Occipital lobe (tissue), 3 donors: ENCODE measurements at places on chromosomes 6 and 20. TPM values are rescaled to one million over a fixed set of nuclear protein-coding genes. Genes with fewer than 3 reads are reported as not detected.
A peak's percentile ranks its signal among the peaks of the same experiment; 100 is the strongest.

GRCh38 chr20:3972161-3972560, 43.2 kb downstream of the RNF24 start:
- no peak for DNase-seq

DNA sequence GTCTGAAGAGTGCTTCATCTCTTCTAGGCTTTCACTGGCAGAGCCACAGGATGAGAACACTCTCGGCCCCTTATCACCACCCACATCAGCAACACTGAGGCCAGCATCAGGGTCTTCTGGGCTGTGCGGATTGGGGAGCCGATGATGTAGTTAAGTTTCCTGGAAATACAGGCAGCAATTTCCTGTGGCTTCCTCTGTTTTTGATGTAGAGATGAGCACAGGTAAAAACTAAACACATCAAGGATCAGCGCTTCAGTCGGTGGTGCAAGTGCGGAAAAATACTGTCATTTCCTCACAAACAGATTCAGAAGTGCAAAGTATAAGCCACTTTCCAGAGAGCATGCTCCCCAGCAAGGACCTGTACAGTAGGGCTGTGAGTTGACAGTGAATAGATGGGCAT, 62.6 kb downstream of the BACH2 start:
- no peak for DNase-seq

DNA sequence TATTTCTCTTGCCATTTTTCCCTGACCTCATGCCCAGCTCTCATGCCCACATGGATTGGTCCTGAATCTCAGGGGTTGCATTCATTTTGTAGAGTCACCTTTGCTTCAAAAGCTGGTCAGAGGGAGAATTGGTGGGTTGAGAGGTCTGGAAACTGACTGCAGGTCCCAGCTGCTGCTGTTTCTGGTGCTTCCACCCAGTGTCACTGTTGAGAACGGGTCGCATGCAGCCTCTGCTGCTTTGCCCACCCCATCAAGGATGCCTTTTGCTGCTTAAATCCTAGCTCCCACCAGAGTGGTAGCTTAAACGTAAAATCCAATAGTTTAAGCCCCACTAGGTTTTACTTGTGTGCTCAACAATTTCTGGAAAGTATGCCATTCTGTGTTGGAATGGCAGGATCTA, 211.4 kb upstream of the TSHZ2 start:
- no peak for DNase-seq

GRCh38 chr6:153392156-153392555, 261.1 kb upstream of the RGS17 start:
- no peak for DNase-seq

DNA sequence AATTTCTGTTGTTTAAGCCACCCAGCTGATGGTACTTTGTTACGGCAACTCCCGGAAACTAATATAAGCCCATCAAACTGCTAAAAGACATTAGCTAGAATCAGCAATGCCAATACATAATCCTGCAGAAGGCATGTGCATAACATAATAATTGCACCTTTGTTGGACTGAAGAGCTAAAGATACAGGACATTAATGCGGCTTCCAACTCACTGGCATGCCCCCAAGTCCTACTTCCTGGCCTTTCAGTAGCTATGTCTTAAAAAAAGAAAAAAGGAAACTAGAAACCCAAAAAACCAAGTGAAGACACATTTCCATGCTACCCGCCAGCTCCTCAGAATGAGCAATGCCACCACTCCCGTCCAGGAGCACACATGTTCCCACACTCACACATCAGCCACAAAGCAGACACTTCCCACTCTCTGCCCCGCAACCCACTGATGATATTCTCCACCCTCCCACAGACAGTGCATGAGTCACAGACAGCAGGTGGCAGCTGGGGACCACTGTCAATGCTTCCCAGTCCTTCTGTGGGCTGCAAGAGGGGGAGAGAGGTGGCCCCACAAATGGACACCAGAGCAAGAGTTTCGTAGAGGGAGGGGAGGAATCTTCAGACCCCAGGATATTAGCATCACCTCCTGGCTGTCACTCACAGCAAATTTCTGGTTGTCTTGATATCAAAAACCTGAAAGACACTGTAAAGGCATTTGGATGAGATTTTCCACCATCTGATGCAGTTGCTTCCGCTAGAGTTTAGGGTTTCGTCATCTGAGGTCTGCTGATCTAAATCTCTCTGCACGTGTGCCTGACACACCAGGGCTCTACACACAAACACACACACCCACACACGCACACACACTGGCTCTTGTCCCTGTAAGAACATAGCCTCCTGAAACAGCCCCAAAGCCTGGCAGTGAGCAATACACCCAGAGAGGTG, 32.8 kb downstream of the GFOD1 start:
- DNase-seq: peak; percentile 88

- DNase-seq: no peak
These were observed 96.0 kb upstream of the PRND start for GRCh38 chr20:4625687-4626086.

GRCh38 chr6:161840380-161840779, 566.5 kb upstream of the AGPAT4 start:
- no peak for DNase-seq

DNA sequence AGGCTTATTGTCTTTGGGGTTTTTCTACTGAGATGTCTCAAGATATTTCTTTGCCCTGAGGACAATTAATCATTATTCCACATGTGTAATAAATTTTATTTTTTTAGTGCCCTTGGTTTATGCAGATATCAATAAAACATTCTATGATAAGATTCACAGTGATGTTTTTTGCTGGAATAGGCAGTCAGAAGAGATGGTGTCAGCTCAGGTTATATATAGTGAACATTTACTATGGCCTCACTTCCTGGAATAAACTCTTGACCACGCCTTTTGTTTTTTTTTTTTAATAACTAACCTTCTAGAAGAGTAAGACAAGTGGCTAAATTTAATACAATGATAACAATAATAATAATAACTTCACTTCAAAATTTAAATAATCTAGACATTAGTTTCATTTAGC, 209.7 kb downstream of the TRDN start:
- no peak for DNase-seq

- no peak for DNase-seq
These were observed 38.3 kb upstream of the FAM184A start for GRCh38 chr6:119116712-119117281.

DNA sequence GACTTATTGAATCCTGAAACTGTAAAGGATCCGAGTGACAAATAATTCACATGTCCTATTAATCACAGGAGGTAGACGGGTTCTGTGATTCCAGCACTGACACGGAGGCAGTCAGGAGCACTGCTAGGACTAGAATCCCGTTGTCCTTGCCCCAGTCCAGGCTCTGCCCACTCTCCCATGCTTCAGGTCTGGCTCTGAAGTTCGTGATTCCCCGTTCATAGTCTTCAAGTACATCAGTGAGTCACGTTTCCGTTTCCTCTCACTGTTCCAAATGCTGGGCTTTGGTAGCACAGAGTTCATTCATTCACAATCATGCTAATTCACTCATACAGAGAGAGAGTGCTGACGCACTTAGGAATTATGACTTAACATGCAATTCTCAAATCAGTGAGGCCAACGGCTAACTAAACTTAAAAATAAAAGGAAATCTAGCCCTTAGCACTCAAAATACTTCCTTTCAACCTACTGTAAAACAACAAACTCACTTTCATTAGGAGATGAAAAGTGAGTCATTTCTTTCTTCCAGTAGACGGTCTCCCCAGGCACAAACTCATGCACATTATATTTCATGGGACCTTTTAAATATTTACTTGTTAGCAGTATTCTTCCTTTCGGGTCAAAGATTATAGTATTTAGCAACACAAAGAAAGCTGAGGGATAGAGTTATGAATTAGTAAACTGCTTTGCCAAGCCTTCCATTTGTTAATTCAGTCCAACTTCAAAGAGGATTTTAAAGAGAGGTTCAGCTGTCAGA, 94.0 kb upstream of the NHSL1 start:
- DNase-seq: no peak

- no peak for DNase-seq
These were observed 210.4 kb downstream of the ALDH8A1 start for GRCh38 chr6:134739299-134740026.

DNA sequence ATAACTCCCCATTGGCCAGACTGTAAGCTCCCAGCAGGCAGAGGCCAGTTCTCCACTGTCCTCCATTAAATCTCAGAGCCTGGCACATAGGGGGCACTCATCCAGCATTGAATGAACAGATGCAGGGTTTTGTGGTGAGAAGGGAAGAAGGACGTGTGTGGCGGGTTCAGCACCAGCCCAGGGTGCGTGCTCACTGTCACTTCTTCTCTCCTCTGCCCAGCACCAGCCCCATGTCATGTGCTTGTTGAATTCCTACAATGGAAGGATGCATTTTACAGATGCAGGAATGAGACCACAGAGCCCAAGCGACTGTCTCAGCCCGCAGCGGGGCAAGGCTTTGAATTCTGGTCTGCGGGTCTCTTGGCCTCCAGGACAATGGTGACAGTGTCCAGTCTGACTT, 149.9 kb downstream of the CEBPB start:
- no peak for DNase-seq

- no peak for DNase-seq
These were observed 19.5 kb downstream of the NHLRC1 start for GRCh38 chr6:18102783-18103509.

GRCh38 chr6:36217946-36218345, 21.4 kb downstream of the BRPF3 start:
- no peak for DNase-seq

GRCh38 chr6:156060013-156060412, 604.4 kb upstream of the NOX3 start:
- no peak for DNase-seq

DNA sequence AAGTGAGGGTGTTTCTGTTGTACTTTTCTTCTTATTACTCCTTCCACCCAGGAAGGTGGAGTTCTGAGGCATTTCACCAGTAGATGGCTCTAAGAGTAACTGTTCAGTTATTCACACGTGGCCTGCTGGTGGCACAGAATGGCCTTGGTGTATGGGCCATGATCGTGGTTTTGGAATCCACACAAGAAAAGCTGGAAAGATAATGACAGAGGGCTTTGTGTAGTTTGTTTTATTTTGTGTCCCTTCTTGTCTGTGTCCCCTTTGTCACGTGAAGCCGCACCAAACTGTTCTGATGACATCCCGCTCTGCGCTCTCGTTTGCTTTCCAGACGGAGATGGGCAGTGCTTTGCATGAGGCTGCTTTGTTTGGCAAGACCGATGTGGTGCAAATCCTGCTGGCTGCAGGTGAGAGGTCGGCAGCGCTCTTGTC, 93.4 kb downstream of the ANKS1A start:
- peak; percentile 46 for DNase-seq

GRCh38 chr6:36364669-36365479, 22.6 kb downstream of the ETV7 start:
- no peak for DNase-seq

GRCh38 chr6:111474106-111474505, 8.9 kb downstream of the REV3L start:
- DNase-seq: no peak

DNA sequence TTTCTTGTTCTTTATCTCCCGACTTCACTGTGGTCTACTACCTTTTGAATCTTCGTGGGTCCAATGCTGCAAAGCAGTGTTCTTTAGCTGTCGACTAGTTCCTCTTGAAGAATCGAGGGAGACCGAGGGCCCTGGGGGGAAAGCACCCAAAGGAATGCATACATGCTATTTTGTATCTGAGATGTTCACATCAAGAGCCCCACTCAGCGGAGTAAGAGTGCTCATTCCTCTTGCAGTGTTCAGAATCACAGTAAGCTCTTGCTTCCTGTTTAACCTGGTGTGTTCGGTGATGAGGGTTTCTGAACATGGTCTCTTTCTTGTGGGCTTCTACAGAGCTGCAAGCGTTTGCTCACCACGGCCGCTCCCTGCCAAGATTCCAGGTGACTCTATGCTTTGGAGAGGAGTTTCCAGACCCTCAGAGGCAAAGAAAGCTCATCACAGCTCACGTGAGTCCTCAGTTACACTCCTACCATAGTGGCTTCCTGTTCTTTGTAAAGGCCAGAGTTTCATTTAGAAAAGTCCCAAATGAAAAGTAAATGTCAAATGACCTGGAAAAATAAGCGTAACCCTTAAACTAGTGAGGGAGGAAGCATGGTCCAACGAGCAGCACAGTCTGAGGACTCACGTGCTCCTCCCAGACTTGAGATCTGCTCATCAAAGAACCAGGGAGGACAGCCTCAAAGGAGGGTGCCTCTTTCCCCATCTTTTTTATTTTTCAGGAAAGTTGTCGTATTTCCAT, 13.3 kb downstream of the IRF4 start:
- DNase-seq: no peak

DNA sequence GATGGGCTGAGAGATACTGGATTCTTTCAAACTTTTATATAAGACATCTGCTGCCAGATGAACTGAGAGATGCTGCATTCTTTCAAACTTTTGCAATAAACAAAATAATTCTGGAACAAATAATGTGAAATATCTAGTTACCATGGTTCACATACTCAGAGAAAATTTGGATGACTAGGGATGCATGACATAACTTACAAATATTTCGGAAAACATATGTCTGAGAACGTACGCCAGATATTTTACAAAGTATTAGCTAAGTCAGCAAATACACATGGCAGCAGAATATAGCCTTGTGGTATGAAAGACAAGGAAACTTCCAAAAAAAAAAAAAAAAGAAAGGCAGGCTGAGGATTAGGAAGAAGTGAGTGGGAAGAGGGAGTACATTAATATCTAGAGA, 113.3 kb upstream of the TRAF3IP2 start:
- no peak for DNase-seq

DNA sequence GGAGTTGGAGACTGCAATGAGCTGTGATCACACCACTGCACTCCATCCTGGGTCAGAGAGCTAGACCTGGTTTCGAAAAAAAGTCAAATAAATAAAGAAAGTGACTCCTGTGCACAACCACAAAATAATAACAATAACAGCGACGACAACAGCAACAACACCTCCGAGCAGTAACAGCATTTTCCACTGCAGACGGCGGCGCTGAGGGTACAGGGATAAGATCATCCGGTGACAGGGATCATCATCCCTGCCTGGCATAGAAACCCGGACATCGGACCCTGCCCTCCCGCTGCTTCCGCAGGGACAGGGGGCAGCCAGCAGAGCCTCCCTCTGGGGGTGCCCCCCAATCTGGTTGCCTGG, 11.5 kb downstream of the SRXN1 start:
- DNase-seq: no peak

DNA sequence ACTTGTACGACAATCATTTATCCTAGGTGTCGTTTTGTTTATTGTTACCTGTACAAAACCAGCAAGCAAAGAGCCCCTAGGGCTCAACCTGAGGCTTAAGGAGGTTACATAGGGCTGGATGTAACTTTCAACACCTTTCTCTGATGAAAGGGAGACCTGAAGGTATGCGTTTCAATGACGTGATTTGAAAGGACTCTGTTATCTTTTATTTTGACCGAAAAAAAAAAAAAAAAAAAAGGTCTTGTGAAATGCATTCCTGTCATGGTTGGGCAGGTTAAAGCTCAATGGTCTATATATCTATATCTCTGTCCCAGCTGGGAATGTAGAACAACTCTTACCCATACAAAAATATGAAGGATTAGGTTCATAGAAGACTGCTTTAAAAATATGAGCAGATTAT, 78.7 kb upstream of the SASH1 start:
- DNase-seq: no peak

UBE2C gene
- 6.9 TPM for total RNA-seq

BMP2 gene
- total RNA-seq: 5.3 TPM

SIGLEC1 gene
- total RNA-seq: 0.16 TPM

PPP2R5D gene
- total RNA-seq: 33.2 TPM

LY6G5C gene
- total RNA-seq: 3.1 TPM

GGTLC1 gene
- total RNA-seq: not detected

GSTA3 gene
- total RNA-seq: not detected

ZNF335 gene
- total RNA-seq: 13.9 TPM

ADGRF1 gene
- total RNA-seq: not detected

BACH2 gene
- 65.4 TPM for total RNA-seq

C6orf15 gene
- not detected for total RNA-seq

MAK gene
- total RNA-seq: 0.16 TPM
